ENCODE measurements at places on chromosomes 6 and 20.

GRCh38 chr6:131116755-131117360 is 18.4 kb upstream of the AKAP7 start:
- no peak for DNase-seq

- no peak for DNase-seq
Measured at GRCh38 chr6:130776287-130776925, 50.8 kb upstream of the SMLR1 start.

DNA sequence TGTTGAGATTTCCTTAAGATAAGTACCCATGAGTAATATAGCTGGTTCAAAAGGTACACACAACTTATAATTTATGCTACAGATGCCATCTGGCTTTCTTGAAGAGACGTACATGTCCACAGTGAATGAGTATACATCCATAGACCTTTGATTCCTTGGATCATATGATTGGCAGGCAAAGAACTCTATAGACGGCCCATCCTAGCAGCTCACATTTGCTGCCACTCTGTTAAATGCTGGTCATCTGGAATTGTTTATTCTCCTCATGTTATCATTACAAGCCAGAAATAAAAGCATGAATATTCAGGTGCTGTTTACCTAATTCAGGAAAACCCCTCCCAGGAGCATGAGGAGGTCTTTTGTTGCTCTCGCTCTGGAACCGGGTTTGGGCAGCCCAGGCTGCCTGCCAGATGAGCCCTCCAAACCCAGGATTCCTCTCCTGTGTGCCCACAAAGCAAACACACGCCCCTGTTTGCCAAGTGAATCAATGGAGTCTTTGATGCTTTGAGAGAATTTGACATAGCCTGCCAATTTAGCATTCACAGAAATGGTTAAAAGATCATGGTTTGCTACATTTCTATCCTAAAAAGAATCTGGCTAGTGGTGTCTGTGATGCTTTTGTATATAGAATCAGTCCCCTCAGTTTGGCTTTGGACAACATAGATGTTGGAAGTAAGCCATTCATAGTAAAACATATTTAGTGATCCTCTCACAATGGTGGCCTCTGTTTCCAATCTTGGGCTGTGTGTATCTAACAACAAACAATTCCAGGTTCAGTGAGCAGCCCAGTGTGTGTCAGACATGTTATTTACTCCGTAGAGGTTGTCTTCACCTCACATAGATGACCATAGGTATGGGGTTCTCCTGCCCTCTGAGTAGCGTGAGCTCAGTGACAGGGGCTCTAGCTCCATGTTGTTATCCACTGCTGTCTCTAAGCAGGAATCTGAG is 17.5 kb upstream of the PLCG1 start:
- no peak for DNase-seq

GRCh38 chr20:59808729-59809381 is 124.6 kb downstream of the SYCP2 start:
- DNase-seq, result no peak

DNA sequence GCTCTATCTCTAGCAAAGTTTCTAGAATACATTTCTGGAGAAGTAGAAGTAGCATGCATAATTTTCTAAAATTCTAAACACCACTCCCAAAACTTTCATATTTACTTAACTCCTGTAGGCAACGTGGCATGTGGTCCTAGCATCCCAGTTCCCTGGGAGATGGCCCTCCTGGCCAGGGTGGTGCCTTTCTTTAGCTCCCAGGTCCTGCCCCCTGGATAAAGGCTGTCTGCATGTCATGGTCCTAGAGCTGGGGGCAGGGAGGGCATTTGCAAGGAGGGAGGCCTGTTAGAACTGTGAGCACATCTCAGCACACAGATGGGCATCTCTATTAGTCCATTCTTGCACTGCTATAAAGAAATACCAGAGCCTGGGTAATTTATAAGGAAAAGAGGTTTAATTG is 485.6 kb upstream of the SULF2 start:
- DNase-seq, result no peak

GRCh38 chr6:150719099-150719766 is 119.5 kb downstream of the PLEKHG1 start:
- no peak for DNase-seq

GRCh38 chr6:41943456-41943855 is 1.8 kb upstream of the CCND3 start:
- no peak for DNase-seq

DNA sequence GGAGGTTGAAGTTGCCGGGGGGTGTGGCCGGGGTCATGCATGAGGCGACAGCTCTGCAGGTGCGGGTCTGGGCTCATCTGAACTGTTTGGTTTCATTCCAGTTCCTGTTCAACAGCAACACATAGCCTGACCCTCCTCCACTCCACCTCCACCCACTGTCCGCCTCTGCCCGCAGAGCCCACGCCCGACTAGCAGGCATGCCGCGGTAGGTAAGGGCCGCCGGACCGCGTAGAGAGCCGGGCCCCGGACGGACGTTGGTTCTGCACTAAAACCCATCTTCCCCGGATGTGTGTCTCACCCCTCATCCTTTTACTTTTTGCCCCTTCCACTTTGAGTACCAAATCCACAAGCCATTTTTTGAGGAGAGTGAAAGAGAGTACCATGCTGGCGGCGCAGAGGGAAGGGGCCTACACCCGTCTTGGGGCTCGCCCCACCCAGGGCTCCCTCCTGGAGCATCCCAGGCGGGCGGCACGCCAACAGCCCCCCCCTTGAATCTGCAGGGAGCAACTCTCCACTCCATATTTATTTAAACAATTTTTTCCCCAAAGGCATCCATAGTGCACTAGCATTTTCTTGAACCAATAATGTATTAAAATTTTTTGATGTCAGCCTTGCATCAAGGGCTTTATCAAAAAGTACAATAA is 72.5 kb downstream of the PTPN1 start:
- no peak for DNase-seq

GRCh38 chr20:39630215-39630908 is 668.2 kb downstream of the DHX35 start:
- no peak for DNase-seq

DNA sequence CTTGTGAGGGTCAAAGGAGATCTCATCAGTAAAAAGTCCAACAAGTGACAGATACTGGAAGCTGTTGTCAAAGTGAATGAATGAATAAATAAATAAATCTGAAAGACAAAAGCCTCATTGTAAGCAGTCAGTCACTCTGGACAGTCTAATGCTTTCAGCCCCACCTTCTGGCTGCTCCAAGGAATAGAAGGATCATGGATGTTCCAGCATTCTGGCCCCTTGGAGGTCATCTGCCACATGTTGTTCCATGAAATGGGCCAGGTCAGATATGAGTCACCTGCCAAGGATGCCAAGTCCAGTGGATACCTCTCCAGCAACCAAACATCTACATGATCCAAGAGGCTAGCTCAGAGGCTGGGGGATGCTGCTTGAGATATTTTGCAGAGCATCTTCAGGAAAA is 185.6 kb downstream of the BMP7 start:
- DNase-seq, result no peak

DNA sequence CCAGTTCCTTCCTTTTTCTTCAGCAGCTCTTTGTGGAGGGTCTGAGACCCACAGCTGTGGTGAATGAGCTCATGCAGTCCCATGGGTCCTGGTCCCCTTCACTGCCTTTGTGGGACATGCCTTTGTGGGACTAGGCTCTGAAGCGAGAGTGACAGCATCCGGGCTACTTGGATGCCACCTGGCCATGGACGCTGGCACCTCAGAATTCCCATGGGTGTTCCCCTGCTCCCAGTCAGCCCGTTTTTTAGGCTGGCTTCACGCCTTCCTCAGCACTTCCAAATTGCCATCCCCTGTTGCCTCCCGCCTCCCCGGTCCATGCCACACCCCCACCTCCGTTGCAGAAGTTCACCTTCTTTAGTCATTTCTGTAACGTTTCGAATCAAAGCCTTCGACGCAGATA is 45.1 kb downstream of the RAMACL start:
- no peak for DNase-seq

All from stimulated activated CD4-positive, alpha-beta T cell treated with anti-CD3 and anti-CD28 coated beads, Interleukin-15, amount 100 ng/mL, for 1 hour (primary cell).